Activated CD4-positive, alpha-beta T cell treated with anti-CD3 and anti-CD28 coated beads for 36 hours (primary cell): ENCODE measurements at places on chromosomes 4 and X. TPM values are rescaled to one million over a fixed set of nuclear protein-coding genes. Genes with fewer than 3 reads are reported as not detected.

Gene ABCG2
- 0.39 TPM for total RNA-seq

Gene PABPC4L
- total RNA-seq, result not detected

Gene LGI2
- not detected for total RNA-seq

Gene NFKB1
- 174 TPM for total RNA-seq

Gene AKAP4
- not detected for total RNA-seq

Gene ARL9
- total RNA-seq, result 0.25 TPM

Gene RPL10
- 2,705 TPM for total RNA-seq

GRCh38 chr4:62644372-62644771, 1444.2 kb downstream of the ADGRL3 start:
- DNase-seq, result no peak

- DNase-seq, result peak; percentile 17
Observed at GRCh38 chr4:24770032-24770584, 25.3 kb upstream of the SOD3 start.

DNA sequence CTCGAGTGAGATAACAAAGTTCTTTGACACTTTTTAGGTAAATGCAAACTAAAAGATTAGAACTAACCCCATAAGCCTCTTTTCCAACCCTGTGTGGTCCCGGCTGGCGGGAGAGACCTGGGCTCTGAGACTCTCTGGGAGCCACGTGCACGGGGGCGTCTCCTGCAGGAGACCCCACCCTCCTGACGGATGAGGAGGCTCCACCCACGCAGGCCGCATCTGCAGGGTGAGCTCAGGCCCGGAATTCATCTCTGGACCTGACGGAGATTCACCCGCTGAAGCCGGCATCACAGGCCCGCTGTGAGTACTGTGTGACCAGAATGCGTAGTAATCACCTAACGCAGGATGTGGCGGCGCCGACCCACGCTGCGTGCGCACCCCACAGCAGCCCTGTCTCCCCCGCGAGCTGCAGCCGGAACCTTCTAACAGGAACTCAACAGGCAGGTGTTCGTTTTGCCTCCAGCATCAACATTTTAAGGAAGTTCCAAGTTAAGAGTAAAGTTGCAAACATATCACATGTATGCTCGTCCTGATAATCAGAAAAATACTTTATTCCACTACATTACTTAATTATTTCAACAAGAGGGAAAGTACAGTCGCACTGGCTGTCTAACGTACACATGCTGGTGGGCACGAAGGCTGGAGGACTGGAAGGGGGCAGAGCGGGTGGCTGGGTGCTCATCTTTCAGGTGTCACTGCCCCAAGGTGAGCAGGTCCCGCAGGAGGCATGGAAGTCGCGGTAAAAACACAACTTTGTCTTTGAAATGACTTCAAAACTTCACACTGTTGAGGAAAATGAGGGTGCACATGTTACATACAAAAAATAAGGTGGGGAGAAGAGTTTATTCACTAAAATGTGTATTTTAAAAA, 44.5 kb downstream of the FGFRL1 start:
- peak; percentile 88 for DNase-seq

- DNase-seq, result no peak
Observed at GRCh38 chr4:100949350-100949935, 397.9 kb downstream of the PPP3CA start.

GRCh38 chr4:107541511-107541910, 178.5 kb downstream of the PAPSS1 start:
- no peak for DNase-seq

GRCh38 chr4:52788806-52789205, 37.6 kb upstream of the ERVMER34-1 start:
- DNase-seq, result no peak

GRCh38 chr4:185657183-185657582, 121.9 kb upstream of the PDLIM3 start:
- DNase-seq, result no peak

GRCh38 chr4:41432881-41433280, 105.1 kb upstream of the LIMCH1 start:
- no peak for DNase-seq

DNA sequence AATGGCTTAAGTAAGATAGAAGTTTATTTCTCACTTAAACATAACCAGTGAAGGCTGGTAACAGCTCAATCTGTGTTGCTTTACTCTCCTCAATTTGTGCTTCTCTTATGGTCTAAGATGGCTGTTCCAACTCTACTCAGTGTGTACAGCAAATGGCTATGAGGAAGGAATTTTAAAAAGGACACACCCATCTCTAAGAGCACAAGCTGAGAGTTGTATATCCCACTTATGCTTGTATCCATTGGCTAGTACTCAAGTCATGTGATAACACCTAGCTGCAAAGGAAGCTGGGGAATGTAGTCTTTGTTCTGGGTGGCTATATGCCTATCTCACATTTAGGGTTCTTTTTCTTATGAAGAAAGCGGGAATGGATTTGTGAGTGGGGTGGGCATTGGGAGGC, 63.3 kb downstream of the GPAT3 start:
- DNase-seq, result no peak

GRCh38 chr4:87017580-87018342, 83.0 kb downstream of the AFF1 start:
- peak; percentile 58 for DNase-seq

DNA sequence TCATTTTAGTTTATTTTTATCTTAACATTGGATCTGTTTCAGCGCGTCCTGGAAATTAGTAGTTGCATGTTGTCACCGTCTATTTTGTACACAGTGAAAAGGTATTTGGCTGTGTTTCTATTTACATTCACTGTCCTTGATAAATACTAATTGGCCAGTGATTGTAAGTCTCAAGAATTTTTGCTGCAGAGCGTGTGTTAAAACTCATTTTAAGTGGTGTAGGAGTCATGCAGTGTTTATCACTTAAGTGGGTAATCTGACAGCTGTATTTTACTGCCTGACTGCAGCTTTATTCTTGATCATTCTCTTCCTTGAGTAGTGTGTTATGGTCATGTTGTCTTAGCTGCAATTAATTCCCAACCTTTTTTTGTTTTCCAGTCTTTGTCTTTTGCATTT, 9.8 kb downstream of the GUCY1A1 start:
- no peak for DNase-seq

DNA sequence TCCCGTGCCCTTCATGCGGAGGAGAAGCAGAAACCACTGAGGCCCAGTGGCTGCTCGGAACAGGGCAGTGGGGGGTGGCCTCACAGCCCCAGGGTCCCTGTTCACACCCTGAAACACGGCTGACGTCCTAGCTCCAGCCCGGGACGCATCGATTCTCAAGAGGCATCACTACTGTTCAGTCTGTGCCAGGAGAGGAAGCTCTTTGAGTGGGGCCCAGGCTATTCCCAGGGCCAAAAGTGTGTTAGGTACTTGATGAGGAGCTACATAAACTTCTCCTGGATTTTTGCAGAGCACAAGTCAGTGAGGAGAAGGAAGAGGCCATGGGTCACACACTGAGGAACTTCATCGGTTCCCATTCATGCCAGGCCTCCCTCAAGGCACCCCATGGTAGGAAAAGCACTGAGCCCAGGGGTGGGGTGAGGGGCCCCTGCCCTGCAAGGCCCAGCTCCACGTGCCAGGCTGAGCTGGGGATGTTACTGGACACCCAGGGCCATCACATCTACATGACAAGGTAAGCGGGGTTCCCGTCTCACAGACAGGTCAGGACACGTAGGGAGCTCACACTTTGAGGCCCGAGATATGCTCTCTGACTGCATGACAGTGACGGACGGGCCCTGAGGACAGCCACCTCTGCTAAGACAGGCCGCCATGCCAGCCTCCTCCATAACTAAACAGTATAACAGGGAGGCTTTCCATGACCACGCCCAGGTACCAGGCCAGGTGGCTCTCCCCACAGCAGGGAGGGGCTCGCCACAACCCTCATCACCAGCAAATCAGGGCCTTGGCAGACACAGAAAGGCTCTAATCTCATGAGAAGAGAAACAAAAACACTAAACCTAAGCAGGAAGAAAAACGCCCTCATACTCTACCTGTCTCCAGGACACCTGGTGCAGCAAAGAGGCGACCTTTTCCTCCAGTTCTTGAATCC, 12.4 kb downstream of the TNIP2 start:
- no peak for DNase-seq

DNA sequence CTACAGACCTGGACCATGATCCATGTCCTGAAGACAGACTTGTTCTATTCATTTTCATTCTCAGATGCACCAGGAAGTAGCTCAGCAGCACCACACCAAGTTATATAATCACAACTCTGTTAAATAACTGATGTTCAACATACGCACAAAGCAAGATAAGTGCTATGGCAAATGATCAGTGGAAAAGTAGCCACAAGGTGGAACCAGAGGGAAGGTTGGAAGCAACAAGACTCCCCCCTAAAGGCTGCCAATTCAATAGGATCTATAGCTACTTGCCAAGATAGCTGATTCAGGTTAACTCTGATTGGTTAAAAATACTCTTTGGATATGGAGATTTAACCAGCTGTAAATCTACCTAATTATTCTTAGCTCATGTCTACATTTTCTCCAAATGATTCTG, 23.7 kb upstream of the FAM47B start:
- DNase-seq, result no peak

DNA sequence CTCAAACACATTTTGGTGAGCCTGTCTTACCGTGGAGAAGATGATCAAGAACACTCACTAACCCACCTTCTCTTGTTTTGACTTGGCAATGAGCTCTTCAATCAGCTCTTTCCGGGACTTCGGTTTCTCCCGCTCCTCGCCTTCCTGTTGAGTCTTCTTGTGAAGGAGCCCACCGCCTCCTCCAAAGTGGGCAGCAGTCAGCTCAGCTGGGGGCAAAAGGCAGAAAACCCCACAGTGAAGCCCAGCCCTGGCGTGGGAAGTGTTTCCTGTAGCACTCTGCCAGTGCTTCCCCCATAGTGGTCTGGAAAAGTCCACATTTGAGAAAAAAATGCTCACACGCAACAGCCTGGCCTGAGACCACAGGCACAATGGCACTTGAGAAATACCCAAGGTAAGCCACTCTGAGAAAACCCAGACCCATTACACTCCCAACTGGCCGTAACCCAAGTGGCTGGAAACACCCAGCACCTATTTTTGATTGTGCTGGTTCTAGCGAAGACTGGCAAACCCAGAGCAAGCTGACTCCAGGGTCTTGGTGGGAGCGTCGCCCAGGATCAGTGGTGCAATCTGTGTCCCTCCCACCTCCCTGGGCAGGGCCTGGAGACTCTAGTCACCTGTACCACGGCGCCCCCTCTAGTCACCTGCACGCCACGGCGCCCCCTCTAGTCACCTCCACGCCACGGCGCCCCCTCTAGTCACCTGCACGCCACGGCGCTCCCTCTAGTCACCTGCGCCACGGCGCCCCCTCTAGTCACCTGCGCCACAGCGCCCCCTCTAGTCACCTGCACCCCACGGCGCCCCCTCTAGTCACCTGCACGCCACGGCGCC, 8.6 kb downstream of the NOP14 start:
- peak; percentile 88 for DNase-seq

GRCh38 chrX:31099536-31100090, 27.8 kb upstream of the FTHL17 start:
- peak; percentile 75 for DNase-seq

DNA sequence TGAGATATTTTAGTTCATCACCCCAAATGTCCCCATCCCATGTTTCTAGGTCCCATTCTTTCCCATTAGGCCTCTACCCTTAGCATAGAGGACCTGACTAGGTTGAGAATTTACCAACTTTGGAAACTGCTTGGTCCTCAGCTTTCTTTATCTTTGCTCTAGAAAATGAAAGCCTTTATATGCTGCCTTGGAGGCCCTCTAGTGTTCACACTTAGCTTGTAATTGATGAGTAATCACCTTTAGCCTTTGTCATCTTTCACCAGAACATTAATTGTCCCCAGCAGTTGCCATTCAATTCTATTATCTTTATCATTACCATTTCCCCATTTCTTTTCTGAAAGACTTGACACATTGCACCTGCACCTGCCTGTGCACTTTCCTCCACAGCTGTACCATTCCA, 589.2 kb upstream of the NR3C2 start:
- no peak for DNase-seq

DNA sequence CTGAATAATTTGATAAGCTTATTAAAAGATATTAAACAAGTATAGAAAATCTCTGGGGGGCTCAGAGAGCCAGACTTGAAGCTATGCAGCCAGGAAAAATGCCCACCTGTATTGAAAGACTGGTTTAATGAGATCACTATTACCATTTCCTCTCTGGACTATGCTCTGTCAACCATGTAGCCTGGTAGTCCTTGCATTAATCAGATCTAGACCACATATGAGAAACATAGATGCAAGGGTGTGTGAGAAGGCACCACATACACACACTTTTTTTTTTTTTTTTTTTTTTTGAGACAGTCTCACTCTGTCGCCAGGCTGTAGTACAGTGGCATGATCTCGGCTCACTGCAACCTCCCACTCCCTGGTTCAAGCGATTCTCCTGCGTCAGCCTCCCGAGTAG, 75.9 kb upstream of the ATP8A1 start:
- DNase-seq, result no peak

GRCh38 chr4:30945586-30945985, 225.4 kb downstream of the PCDH7 start:
- no peak for DNase-seq

GRCh38 chr4:172486531-172486930, 673.3 kb downstream of the GALNTL6 start:
- DNase-seq, result no peak

GRCh38 chr4:156137679-156138473, 184.2 kb upstream of the CTSO start:
- DNase-seq, result no peak

GRCh38 chr4:69617083-69617694, 22.3 kb downstream of the UGT2A2 start:
- DNase-seq, result no peak

GRCh38 chrX:149641835-149642234, 10.2 kb upstream of the TMEM185A start:
- DNase-seq, result no peak

GRCh38 chr4:85607624-85608023, 132.7 kb downstream of the ARHGAP24 start:
- no peak for DNase-seq

DNA sequence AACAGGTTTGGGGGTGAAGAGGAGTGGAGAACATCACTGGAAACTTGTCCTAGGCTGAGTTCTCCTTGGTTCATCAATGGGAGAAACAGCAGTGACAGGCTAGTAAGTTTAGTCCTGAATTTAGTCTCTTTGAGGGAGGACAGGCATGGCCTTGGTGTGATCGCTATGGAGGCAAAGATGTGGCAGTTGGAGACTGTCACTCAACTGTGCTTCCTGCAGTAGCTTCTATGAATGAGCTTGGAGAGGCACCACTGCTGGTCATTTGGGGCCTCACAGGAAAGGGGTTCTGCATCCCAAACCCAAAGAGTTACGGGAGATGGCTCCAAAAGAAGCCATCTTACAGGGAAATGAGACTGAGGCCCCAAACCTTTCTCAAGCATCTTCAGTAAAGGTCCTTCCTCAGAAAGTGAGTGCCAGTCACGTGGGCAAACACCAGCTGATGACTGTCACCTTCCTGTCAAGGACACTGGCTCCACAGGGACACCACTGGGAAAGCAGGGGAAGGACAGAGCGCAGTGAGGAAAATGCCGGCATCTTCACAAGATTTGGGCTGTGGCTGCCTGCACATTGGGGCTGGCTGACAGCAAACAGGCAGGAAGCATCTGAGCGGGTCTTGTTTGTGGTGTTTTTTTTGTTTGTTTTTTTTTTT, 7.2 kb downstream of the MRFAP1 start:
- no peak for DNase-seq

DNA sequence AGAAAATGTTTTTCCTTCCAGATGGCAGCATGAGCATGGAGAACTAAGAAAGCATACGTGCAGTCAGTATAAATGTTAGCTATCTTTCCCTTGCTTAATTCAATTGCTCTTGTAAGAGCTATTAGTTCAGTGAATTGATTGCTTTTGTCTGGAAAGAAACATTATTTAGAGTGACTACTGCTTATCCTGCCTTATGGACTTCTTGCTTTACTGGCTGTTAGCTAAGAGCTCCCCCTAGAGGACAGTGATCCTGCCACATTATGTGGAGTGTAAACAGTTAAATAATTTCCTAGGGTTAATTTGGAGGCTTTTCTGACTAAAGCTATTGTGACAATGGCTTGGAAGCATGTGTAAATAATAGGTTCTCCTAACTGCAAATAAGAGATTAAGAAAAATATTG, 1402.4 kb downstream of the FAM133A start:
- DNase-seq, result peak; percentile 4
